ENCODE measurements at places on chromosomes 3 and 15. TPM values are rescaled to one million over a fixed set of nuclear protein-coding genes. Genes with fewer than 3 reads are reported as not detected.

GRCh38 chr15:71220828-71221227 is 105.6 kb downstream of the THSD4 start:
- H3K27me3 ChIP-seq = no peaks in the 10 kb centered on the region
- DNase-seq = no peak
- H3K4me1 ChIP-seq = no peaks in the 10 kb centered on the region

- no peak overlapping the region for H3K4me3 ChIP-seq
- DNase-seq = no peak
- no peaks in the 10 kb centered on the region for H3K36me3 ChIP-seq
Observed at GRCh38 chr3:31815631-31816440, 165.2 kb downstream of the OSBPL10 start.

GRCh38 chr15:68407886-68408881 is 23.8 kb downstream of the ITGA11 start:
- H3K4me1 ChIP-seq = no peaks in the 10 kb centered on the region
- no peaks in the 10 kb centered on the region for H3K36me3 ChIP-seq
- no peak overlapping the region for H3K27ac ChIP-seq
- H3K4me3 ChIP-seq = no peak overlapping the region
- no peak for DNase-seq

- no peak overlapping the region for H3K27ac ChIP-seq
- no peaks in the 10 kb centered on the region for H3K36me3 ChIP-seq
- no peaks in the 10 kb centered on the region for H3K4me1 ChIP-seq
Observed at GRCh38 chr15:64275934-64276333, 80.0 kb downstream of the CSNK1G1 start.

DNA sequence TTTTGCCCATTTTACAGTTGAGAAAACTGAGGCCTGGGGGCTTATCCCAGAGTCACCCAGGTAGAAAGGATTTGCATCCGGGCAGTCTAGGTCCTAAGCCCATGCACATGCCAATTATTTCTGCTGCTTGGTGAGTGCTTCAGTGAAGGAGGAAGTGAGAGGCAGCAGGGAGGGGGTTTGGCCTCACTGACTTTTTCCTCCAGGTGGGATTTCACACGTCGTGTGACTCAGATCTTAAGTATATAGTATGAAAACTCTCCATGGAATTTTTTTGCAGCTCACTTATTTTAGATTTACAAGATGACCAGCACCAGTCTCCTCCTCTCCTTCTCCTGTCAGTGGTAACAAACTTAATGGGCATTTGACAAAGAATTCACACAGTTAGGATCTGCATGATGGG is 4.6 kb downstream of the ITGA11 start:
- H3K27ac ChIP-seq = no peak overlapping the region
- no peaks in the 10 kb centered on the region for H3K4me1 ChIP-seq
- no peak overlapping the region for H3K4me3 ChIP-seq
- no peak for DNase-seq
- H3K27me3 ChIP-seq = no peaks in the 10 kb centered on the region

DNA sequence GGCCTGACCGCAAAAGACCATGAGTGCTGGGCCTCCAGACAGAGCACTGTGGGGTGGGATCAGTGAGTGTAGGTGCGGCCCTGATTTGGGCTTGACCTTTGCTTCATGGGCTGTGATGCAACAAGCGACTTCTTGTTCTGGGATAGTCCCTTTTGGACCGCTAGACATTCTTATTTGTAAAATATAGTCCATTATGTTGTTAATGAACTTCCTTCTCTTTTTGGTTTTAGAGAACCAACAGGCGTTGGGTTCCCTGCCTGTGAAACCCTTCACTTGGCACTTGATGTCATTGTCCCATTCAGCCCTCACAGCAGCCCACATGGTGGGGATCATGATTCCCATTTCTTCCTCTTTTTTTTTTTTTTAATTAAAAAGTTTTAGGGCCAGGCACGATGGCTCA is 15.8 kb upstream of the TRH start:
- H3K27me3 ChIP-seq = no peaks in the 10 kb centered on the region
- no peak for DNase-seq
- H3K4me3 ChIP-seq = no peak overlapping the region
- H3K27ac ChIP-seq = no peak overlapping the region
- no peaks in the 10 kb centered on the region for H3K4me1 ChIP-seq

GRCh38 chr15:34362047-34362773 is 4.8 kb downstream of the LPCAT4 start:
- no peak for DNase-seq
- no peak overlapping the region for H3K27ac ChIP-seq
- H3K36me3 ChIP-seq = peaks cover 36% of the 10 kb centered on the region
- no peak overlapping the region for H3K4me3 ChIP-seq
- peaks cover 17% of the 10 kb centered on the region for H3K4me1 ChIP-seq

- H3K27me3 ChIP-seq = no peaks in the 10 kb centered on the region
- H3K4me3 ChIP-seq = no peak overlapping the region
- no peak for DNase-seq
- no peaks in the 10 kb centered on the region for H3K4me1 ChIP-seq
Observed at GRCh38 chr3:29203851-29204250, 77.0 kb upstream of the RBMS3 start.

- H3K27ac ChIP-seq = no peak overlapping the region
- DNase-seq = no peak
- H3K27me3 ChIP-seq = no peaks in the 10 kb centered on the region
- peaks cover 14% of the 10 kb centered on the region for H3K36me3 ChIP-seq
Observed at GRCh38 chr3:46926871-46927717, 49.5 kb downstream of the CCDC12 start.

DNA sequence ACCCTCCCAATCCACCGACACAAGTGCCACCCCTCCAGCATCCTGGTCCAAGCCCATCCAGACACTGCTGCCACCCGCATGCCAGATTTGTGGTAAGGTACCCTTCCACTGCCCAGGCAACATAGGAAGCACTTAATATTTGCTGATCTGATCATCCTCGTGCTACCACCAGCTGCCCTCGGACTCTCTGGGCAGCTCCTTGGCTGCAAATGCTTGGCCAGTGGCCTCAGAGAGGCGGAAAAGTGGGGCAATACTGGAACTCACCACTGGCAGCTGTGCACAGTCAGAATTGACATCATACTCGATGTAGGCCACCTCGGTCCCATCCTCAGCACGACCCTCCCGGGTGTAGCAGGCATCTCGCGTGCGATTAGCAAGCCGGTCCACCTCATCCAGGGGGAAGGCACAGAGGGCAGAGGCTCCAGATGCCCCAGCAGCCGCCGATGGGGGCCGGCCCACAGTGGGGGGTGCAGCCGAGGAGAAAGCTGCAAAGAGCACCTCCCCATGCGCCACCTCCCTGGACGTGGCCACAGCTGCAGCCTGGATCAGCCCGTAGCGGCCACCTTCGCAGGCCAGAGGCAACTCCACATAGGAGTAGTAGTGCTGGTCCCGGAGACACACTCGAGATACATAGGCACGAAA is 6.5 kb downstream of the PLXNB1 start:
- H3K4me1 ChIP-seq = peaks cover 5% of the 10 kb centered on the region
- H3K4me3 ChIP-seq = no peak overlapping the region
- no peak overlapping the region for H3K27ac ChIP-seq
- no peaks in the 10 kb centered on the region for H3K27me3 ChIP-seq

DNA sequence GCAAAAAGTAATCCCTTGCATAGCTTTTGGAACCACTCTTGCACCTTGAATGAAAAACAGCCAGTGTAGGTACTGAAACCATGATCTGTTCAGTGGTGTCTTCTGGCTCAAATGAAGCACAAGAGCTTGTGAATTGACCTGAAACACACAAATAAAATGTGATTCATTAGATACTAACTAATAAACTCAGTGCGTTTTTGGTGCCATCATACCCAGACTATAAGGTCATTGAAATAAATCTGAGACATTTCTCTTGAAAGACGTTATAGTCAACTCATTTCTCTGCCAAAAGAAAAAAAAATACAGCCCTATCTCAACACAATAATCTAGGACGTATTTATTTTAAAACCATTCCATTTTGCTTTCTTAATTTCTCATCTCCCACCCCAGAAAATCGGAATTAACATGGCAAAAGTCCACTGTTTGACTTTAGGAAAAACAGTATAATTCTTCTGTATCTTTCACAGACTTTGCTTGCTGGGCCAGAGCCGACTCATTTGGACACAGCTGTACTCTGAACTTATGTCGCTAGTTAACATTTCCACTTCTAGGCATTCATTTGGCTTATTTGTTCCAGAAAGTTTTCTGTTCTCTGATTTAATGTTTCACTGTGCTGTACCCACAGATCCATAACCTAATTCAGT is 284.9 kb upstream of the TBL1XR1 start:
- no peak overlapping the region for H3K4me3 ChIP-seq
- H3K36me3 ChIP-seq = no peaks in the 10 kb centered on the region
- H3K27ac ChIP-seq = no peak overlapping the region
- DNase-seq = no peak

GRCh38 chr3:1087066-1087560 is 5.7 kb upstream of the CNTN6 start:
- H3K27ac ChIP-seq = no peak overlapping the region
- H3K36me3 ChIP-seq = no peaks in the 10 kb centered on the region
- no peak overlapping the region for H3K4me3 ChIP-seq

DNA sequence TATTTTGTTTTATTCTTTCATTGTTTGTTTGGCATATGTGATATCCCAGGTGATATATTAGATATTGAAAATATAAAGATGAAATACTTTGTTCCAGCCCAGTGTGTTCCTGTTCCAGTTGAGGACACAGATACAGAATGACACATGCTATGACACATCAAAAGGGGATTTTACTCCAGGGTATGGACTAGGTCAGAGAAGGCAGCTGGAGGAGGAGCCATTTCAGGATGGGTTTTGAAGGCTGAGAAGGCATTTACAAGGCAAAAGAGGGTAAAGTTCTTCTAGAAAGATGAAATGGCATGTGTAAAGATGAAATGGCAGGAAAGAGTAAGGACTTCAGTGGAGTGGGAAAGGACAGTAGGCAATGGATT is 163.8 kb downstream of the ZIC1 start:
- DNase-seq = no peak
- no peak overlapping the region for H3K4me3 ChIP-seq
- H3K36me3 ChIP-seq = no peaks in the 10 kb centered on the region
- no peaks in the 10 kb centered on the region for H3K4me1 ChIP-seq

DNA sequence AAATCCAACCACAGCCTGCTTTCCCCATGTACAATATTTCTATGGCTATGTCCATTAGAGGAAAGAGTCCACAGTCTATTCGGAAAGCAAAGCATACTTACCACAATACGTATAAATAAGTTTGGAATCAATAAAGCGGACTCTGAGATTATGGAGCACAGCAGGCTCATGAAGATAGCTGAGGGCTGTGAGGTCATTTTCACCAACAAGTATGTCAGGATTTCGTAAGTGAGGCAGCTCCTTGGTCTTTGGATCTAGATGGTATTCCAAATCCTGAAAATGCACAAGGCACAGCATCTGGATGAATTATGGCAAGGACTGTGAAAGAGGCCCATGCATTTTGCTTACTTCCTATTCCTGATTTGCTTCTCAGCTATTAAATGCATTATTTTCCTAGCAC is 100.4 kb downstream of the MYO5A start:
- H3K4me3 ChIP-seq = no peak overlapping the region
- H3K27me3 ChIP-seq = no peaks in the 10 kb centered on the region
- H3K27ac ChIP-seq = no peak overlapping the region
- H3K4me1 ChIP-seq = no peaks in the 10 kb centered on the region
- no peak for DNase-seq

GRCh38 chr3:10007126-10007782 is 19.0 kb upstream of the FANCD2 start:
- no peak overlapping the region for H3K27ac ChIP-seq
- H3K4me1 ChIP-seq = peaks cover 30% of the 10 kb centered on the region
- DNase-seq = no peak
- no peak overlapping the region for H3K4me3 ChIP-seq
- H3K27me3 ChIP-seq = no peaks in the 10 kb centered on the region
- H3K36me3 ChIP-seq = no peaks in the 10 kb centered on the region

DNA sequence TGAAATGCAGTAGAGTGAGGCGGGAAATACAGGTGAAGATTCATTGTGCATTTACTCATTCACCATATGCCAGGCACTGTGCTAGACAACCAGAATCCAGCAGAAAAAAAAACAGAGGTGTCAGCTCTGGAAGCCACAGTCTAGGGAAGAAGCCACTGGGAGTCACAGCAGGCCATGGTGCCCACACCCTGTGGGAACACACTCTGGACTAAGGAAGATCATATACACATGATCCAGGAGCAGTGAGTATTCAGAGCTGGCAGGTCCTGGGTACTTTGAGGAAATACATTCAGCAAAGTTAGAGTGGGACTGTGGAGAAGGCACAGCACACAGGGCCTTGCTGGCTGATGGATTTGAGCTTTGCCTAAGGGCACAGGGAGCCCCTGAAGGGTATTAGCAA is 14.8 kb downstream of the FAM240A start:
- H3K27me3 ChIP-seq = peaks cover 5% of the 10 kb centered on the region
- H3K4me3 ChIP-seq = no peak overlapping the region
- no peaks in the 10 kb centered on the region for H3K36me3 ChIP-seq

DNA sequence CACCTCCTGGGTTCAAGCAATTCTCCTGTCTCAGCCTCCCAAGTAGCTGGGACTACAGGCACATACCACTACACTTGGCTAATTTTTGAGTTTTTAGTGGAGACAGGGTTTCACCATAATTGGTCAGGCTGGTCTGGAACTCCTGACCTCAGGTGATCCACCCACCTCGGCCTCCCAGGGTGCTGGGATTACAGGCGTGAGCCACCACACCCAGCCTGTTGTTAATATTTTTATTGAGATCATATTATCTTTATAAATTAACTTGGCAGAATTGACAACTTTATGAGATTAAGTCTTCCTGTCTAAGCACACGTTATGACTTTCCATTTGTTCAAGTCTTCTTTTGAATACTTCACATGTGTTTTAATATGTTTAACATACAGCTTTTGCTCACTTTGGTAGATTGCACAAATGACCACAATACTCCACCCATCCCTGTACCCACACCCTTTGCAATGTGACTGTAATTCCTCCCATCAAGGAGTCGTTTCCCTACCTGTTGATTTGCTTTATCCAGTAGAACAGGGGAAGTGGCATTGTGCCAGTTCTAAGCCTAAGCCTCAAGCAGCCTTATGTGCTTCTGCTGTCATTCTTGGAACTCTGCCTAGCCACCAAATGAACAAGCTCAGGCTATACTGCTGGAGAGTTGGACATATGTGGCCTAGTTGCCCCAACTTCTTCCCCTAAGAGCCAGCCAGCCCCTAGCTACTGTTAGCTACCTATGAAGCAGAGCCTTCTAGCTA is 8.2 kb downstream of the XYLB start:
- DNase-seq = no peak
- H3K27ac ChIP-seq = no peak overlapping the region
- H3K27me3 ChIP-seq = no peaks in the 10 kb centered on the region
- H3K36me3 ChIP-seq = no peaks in the 10 kb centered on the region
- H3K4me1 ChIP-seq = peaks cover 15% of the 10 kb centered on the region

- H3K4me1 ChIP-seq = no peaks in the 10 kb centered on the region
- H3K36me3 ChIP-seq = no peaks in the 10 kb centered on the region
- no peak overlapping the region for H3K27ac ChIP-seq
- no peak for DNase-seq
- peaks cover 39% of the 10 kb centered on the region for H3K27me3 ChIP-seq
- no peak overlapping the region for H3K4me3 ChIP-seq
Observed at GRCh38 chr3:40780291-40780924, 255.6 kb downstream of the ZNF621 start.

GRCh38 chr3:13191016-13191415 is 117.8 kb upstream of the IQSEC1 start:
- peaks cover 12% of the 10 kb centered on the region for H3K4me1 ChIP-seq
- no peak for DNase-seq
- H3K27me3 ChIP-seq = no peaks in the 10 kb centered on the region
- H3K36me3 ChIP-seq = no peaks in the 10 kb centered on the region
- no peak overlapping the region for H3K4me3 ChIP-seq
- H3K27ac ChIP-seq = no peak overlapping the region

Gene C3orf33
- 4.7 TPM for total RNA-seq

Gene ITGA11
- not detected for total RNA-seq

Gene ZBBX
- total RNA-seq = 0.81 TPM

Gene AGBL1
- total RNA-seq = not detected

Gene CHRD
- 8.0 TPM for total RNA-seq
